ENCODE measurements at places on chromosomes 13 and 19.

DNA sequence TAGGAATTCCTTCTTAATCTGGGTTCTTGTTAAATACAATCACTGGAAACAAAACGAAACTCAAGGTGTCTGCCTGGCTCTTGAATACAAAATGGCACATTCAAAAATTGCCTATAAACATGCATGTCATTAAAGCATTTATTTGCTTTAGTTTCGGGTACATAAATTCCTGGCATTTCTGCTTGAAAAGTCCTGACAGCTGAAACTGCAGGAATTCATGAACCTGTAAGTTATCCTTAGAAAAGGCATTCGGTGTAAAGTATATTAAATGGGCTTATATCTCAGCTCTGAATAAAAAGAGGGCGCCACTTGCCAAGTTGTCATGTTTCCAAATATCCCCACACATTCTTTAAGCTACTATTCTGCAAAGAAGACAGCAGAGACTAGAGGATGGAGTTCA, 32.9 kb downstream of the RXFP2 start:
- no peak for DNase-seq

GRCh38 chr19:4454747-4455718, 2.6 kb downstream of the UBXN6 start:
- DNase-seq, result no peak

GRCh38 chr19:58170860-58171259, 12.0 kb upstream of the ZNF274 start:
- no peak for DNase-seq

DNA sequence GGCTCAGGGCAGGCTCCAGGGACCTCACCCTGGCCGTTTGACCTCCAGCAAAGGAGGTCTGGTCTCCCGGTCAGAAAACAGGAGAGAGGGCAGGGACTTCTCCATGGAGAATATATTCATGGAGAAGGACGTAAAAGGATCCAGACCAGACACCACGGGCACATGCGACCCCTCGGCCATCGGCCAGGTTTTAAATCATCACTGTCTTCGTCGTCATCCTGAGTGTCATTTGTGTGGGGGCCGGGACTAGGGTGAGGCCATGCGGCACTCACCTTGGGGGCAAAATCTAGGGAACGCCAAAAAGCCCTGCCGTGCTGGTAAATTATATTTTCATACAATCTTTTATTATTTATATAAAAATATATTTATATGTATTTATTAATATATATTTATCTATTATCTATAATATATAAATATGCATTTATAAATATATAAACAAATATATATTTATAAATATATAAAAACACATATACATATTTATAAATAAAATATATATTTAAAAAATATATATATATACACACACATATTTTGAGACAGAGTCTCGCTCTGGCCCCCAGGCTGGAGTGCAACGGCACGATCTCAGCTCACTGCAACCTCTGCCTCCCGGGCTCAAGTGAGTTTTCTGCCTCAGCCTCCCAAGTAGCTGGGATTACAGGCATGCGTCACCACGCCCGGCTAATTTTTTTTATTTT, 75.4 kb downstream of the GADD45B start:
- no peak for DNase-seq

DNA sequence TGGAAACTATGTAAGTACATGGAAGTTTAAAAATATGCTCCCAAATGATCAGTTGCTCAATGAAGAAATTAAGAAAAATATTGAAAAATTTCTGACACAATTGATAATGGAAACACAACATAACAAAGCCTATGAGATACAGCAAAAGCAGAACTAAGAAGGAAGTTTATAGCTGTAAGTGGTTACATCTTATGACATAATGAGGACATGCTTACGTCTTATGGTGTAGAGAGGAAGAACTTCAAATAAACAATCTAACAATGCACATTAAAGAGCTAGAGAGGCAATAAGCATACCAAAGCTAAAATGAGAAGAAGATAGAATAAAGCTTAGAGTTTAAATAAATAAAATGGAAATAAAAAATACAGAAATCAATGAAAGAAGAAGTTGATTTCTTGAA, 50.0 kb upstream of the CEACAM21 start:
- no peak for DNase-seq
